IMR-90 (cell line): ENCODE measurements at places on chromosomes 3 and 15. TPM values are rescaled to one million over a fixed set of nuclear protein-coding genes. Genes with fewer than 3 reads are reported as not detected.

GRCh38 chr3:13010780-13011572, 62.3 kb downstream of the IQSEC1 start:
- no peak for DNase-seq

DNA sequence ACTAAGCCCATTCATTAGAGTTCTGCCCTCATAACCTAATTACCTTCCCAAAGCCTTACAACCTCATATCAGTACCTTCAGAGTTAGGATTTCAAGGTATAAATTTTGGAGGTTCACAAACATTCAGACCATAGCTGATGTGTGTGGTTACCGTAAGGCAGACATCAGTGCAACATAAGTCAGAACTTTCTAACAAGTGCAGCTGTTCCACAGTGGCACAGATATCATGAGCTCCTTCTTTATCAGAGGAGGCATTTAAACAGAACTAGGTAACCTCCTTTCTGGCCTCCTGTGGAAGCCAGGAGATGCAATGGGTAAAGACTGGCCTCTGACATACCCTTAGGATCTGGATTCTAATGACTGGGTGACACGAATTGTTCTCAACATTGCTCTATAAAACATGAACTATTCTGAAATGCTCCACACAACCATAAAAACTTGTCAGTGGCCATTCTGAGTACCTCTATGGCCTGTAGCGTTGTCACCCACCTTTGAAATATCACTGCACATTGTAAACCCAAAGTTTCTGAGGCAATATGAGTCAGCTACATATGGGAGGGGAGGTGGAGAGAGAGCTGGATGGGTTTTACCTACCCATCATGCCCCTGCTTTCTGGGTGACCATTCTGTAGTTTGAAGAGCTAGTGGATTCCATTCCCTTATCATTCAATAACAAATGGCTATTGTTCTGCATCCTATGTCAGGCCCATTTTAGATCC, 546.0 kb upstream of the TBL1XR1 start:
- no peak for DNase-seq

DNA sequence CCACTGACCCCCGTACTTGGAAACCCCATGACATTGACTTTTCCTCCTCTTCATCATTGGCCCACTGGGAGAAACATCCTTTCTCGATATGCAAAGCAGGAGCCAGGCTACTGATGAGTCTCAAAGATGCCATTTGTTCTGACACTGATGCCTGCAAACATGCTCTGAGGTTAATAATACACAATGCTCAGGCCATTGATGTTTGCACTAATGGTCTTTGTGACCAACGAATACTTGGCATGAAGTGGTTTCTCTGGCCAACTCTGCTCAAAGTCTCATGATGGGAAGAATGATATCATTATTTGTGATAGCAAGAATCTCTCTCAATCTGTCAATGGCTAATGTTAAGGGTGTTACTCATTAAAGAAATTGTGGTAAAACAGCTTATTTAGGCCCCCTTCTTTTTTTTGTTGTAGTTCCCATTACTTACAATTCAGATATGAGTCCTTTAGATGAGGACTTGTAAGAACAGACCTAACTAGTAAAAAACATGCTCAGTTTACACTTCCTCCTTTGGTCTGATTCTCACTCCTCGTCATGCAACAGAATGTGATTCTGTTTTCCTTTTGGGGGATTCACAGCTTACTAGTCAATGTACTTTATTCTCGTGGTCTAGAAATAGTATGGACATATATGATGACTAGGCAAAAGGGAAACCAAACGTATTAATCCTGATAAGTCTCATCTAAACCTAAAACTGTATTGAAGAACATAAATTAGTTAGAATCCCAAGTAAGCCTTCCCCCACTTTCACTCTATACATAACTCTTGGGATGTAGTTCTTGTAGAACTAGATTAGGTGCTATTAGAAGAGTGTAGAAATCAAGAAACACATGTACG, 488.8 kb upstream of the DPPA4 start:
- no peak for DNase-seq

DNA sequence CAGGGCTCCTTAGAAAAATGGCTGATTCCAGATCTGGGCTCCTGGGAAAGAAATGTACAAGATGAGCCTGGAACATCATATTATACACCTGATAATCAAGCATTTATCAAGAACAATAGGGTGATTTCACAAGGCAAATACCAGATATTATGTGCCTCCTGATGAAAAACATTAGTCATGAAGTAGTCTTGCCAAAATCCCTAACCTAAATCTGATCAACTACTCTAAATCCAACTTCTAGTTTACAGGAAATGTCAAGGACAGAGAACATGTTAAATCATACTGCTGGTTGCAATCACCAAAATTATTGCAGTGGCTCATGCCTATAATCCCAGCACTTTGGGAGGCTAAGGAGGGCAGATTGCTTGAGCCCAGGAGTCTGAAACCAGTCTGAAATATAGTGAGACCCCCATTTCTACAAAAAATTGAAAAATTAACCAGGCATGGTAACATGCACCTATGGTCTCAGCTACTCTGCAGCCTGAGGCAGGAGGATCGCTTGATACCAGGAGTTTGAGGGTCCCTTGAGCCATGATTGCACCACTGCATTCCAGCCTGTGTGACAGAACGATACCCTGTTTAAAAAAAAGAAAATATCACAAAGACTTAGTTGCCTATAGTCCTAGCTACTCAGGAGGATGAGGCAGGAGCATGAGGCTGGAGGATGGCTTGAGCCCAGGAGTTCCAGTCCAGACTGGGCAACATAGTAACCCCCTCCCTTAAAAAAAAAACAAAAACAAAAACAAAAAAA, 34.9 kb upstream of the ATP13A3 start:
- DNase-seq, result peak; percentile 77

DNA sequence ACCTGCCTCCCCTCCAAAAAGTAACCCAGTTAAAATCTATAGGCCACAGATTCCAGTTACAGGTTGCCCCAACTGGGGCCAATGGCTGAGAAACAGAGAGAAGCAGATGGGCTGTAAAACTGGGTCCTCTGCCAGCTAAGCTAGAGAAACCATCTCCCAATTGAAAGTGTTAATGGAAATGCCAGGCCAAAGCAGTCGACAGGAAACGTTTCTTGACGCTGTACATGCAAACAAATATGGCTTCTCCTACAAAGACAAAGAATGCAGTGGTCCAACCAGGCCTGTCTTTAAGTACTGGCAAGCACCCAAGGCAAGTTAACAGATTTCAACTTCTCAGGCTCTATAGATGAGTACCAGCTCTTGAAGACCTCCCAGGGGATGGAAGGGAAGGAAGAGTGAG, 71.3 kb downstream of the MAGI1 start:
- no peak for DNase-seq

DNA sequence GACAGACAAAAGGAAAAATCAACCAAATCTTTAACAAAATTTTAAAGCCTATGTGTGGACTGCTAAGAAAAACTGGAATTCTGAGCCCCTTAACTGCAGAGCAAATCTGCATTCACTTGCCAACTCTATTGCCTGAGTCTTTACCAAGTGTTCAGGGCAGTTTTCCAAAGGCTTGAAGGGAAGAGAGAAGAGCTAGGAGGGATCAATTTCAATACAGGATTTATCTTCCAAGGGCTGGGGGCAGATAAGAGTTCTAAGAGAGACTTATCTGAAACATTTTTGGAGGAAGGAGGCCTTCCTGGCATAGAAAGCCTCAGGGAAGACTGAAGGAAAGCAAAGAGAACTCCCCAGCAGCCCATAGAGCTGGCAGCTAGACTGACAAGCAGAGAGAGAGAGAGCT, 31.4 kb upstream of the LSAMP start:
- no peak for DNase-seq

- no peak for DNase-seq
These were observed 139.2 kb upstream of the MEF2A start for GRCh38 chr15:99426431-99427105.

DNA sequence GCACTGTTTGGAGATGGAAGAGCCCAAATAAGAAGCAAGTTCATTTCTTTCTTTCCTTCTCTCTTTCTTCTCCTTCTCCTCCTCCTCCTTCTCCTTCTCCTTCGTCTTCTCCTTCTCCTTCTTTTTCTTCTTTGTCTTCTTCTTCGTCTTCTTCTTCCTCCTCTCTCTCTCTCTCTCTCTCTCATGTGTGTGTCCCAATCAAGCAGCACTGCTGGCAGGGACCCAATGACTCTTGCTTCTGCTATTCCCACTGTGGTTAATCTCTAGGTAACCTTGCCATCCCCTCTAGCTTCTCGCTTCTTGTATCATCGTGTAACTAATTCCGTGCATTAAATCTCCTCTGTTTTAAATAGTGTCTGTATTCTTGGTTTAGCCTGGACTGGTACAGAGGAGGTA, 26.1 kb upstream of the ZNF280D start:
- peak; percentile 98 for DNase-seq

- DNase-seq, result peak; percentile 41
These were observed 37.8 kb upstream of the UACA start for GRCh38 chr15:70801109-70801508.

DNA sequence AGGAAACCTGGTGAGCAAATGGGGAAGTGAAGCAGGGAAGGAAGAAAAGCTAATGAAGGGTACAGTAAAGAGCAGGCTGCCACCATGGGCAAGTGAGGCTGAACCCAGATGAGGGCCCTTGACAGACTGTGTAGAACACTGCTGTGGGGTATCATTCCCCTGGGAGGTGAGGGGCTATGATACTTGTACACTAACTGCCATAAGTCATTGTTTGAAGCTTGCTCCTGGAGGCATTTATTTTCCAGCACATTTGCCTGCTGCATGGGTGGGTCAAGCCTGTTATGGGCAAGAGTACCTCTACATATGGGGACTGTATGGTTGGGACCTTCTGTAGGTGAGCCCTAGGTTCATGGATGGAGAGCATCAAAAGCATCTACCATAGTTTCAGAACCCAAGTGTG, 57.4 kb downstream of the POMGNT2 start:
- no peak for DNase-seq

The GP5 gene
- total RNA-seq, result under 0.01 TPM in 2 replicates
